Thyroid gland (tissue), 4 donors: ENCODE measurements at places on chromosomes 3 and 15. TPM values are rescaled to one million over a fixed set of nuclear protein-coding genes. Genes with fewer than 3 reads are reported as not detected.
A peak's percentile ranks its signal among the peaks of the same experiment; 100 is the strongest.

DNA sequence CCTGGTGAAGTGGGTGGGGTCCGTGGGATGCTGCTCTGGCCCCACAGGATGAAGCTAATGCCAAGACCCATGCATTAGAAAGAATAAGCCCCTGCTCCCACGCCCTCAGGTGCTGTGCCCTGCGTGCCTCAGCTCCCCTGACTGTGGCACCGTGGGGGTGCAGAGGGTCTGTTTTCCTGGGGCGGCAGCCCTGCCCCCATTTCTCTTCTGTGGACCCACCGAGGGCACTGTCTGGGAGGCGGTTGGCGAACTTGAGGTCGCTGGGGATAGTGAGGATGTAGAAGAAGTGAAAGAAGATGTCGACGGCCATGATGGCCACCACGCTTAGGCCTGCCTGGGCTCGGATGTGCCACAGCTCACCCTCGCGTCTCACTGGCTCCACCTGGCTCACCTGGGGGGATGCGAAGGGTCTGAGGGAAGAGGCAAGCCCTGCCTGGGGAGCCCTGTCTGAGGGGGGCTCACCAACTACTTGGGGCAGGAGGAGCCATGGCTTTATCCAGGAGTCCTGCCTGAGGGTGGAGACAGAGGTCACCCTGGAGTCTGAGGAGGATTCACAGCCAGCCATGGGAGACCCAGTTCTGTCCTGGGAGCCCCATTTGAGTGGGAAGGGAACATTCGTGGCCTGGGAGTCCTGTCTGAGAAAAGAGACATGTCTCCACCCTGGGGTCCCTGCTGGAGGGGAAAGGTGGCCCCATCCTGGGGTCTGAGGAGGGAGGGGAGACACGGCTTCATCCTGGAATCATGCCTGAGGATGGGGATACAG, 5.1 kb downstream of the HHATL start:
- no peak for DNase-seq

GRCh38 chr3:40912461-40912860, 286.8 kb upstream of the CTNNB1 start:
- no peak for DNase-seq

The CIB2 gene
- 4.8 TPM for total RNA-seq

- no peak for DNase-seq
These were observed 4.9 kb downstream of the HAUS2 start for GRCh38 chr15:42553554-42553953.

GRCh38 chr3:30355622-30356021, 250.8 kb upstream of the TGFBR2 start:
- no peak for DNase-seq

The ATP8B4 gene
- total RNA-seq, result 7.8 TPM

The KNL1 gene
- total RNA-seq, result 1.1 TPM

The LARP6 gene
- total RNA-seq, result 70.8 TPM

DNA sequence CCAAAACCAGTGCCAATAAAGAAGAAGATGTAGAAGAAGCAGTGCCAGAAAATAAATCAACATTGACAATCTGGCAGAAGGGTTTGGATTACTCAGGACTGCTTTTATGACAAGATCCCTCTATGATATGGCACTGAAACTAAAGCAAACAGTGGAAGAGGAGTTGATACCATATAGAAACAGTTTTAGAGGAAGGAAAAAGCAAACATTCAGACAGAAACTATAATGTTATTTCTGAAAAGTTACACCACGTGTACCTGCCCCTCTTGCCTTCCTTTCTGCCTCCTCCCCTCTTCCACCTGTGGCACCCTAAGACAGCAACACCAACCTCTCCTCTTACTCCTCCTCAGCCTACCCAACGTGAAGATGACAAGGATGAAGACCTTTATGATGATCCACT, 63.0 kb downstream of the SFMBT1 start:
- no peak for DNase-seq

DNA sequence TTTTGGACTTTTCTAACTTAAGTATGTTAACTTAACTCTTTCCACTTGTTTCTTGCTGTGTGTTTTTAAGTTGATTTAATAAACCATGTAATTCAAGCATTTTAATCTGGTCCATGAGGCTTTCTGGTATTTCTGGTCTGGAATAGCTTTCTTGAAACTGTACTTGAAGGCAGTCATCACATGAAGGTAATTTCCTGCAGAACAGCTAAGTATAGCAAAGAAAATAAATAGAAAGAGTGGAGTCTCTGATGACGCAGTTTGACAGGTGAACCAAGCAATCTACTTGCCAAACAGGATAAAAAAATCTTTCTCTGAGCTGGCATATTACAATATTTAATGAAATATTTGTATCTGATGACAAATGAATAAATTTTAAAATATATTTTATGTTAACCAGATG, 74.9 kb downstream of the BTLA start:
- DNase-seq, result no peak

DNA sequence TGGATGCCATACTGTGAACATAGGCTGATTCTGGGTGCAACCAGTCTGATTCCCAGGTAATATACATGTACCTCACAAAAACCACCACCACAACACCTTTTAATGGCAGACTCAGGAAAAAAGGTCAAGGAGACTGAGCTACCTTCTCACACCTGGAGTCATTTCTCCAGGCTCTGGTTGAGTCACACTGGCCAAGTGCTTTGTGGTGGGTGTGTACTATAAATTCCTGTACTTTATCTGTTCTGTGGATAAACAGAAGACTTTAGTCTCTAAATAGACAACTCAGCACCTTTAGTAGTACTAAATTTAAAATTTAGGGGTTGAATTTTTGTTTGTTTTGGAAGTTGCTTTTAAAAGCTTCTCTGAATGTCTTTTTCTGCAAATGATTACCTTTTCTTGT, 46.7 kb downstream of the TOP2B start:
- no peak for DNase-seq

DNA sequence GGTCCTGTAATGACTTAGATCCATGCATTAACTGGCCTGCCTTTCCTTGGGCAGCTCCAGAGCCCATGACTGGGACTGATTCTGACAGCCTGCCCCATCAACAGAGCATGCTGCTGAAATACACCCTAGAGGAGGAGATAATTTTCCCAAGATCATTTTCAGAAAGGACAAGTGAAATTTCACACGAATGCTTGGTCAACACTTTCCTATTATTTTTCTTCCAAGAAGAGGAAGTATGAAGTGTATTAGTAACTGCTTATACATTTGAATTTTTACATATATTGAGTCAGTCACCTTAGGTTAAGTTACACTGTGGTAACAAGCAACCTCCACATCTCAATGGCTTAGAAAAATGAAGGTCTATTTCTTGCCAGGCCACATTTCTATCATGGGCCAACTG, 9.7 kb upstream of the NMNAT3 start:
- no peak for DNase-seq

DNA sequence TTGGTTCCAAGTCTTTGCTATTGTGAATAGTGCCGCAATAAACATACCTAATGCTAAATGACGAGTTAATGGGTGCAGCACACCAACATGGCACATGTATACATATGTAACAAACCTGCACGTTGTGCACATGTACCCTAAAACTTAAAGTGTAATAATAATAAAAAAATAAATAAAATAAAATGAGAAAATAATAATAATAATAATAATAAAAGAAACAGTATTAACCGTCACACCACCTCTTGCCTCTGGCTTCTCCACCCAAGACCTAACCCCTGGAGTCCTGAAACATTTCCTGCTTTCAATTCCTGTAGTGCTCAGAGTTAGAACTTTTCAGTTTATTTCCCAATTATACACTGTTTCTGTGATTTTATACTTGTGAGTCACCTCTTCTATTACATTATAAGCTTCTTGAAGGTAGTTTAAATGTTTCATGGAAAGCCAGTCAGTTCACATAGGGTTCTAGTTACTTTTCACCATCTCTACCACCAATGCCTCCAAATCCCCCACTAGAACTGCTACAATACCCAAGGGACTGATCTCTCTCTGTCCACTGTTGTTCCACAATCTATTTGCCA, 18.4 kb upstream of the GHSR start:
- DNase-seq, result no peak

DNA sequence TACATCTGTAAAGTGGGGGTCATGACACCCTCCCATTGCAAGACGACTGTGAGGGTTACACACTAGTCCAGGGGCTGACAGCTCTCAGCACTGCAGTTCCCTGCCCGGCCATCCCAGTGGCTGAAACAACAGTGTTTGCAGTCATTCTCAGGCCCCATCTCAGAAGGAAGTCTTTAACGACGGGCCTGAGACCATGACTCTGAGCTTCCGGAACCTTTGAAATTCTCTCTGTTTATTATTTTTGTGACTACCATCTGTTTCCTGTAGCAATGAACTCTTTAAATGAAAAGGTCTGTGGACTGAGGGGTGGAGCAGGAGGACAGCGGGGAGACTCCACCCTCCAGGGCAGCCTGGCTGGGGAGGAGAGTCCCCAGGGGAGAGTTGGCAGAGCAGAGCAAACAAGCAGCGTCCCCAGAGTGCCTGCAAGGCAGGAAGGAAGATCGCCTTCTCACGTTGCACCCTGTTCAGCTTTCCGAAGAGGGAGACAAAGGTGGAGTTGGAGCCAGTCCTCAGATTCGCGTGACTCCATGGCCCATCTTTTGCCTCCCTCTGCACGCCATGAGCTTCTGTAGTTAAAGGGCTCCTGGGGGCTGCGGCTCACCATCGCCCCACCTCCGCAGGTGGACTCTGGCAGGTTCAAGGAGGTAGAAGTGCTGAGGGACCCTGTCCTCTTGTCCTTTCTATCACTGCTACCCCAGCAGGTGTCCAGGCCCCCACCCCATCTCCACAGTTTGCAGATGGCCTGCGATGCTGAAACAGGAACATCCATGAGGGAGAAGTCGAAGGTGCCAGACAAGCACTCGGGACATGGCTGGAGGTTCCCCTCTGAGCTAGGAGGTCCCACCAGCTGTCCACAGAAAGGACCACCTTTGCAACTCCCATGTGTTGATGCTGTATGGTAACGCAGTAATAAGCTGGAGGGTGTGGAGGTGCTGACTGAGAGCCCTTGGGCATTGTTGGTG, 525.8 kb upstream of the PROK2 start:
- DNase-seq, result peak; percentile 26

GRCh38 chr3:68207327-68207726, 552.9 kb upstream of the SUCLG2 start:
- DNase-seq, result no peak

GRCh38 chr3:47004369-47005211, 25.1 kb downstream of the NBEAL2 start:
- no peak for DNase-seq

DNA sequence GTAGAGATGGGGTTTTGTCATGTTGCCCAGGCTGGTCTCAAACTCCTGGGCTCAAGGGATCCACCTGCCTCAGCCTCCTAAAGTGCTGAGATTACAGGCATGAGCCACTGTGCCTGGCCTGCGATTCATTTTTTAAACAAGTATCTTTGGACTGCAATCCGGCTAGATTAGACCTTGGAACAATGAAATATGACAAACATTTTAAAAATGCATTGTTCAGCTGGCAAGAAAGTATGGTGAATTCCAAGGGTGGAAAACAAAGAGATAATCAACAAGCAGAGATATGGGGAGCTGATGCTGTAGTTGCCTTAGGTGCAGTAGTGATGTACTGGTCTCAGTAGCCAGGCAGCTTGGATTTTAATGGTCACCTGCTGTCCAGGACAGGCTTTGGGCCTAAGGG, 95.8 kb upstream of the GOLGA8J start:
- DNase-seq, result no peak

DNA sequence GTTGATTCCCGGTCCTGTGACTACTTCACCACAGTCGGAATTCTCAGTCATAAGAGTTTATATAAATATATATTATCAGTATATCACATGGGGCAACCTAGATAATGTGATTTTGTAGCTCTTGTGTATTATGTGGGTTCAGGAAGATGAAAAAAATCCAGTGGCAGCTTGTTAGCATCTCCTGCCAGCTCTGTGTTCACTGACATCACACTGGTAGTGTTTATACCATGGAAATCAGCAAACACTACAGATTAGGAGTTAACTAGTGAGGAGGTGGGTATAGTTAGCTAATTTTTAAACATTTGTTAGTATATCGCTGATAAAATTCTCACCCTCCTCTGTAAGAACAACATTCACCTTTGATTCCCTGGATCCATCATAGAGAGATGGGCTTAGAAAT, 44.5 kb upstream of the KCNMB2 start:
- DNase-seq, result no peak

GRCh38 chr15:68129072-68129471, 75.0 kb downstream of the PIAS1 start:
- no peak for DNase-seq

- no peak for DNase-seq
These were observed 1.8 kb downstream of the CXCR6 start for GRCh38 chr3:45944830-45945620.

DNA sequence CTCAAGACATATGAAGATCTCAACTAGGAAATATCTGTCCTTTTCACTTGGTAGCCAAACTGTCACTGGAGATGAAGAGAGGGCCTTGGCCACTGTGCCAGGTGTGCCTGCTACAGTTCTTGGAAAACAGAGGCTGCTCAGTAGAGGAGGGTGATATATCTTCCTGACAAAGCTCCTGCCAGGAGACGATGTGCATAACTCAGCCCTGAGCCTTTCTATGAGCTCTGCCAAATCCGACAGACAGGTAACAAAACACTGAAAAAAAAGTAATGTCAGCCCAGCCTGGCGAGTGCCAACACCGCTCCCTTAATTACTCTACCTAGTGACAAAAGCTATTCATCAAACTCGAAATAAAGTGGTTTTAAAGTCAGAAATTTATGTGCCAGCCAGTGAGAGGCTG, 123.2 kb downstream of the MFSD1 start:
- no peak for DNase-seq
